ENCODE measurements at places on chromosomes 12 and 14.

GRCh38 chr12:101806265-101806664 is 24.5 kb downstream of the GNPTAB start:
- no peak for DNase-seq

GRCh38 chr12:103855036-103855712 is 14.1 kb upstream of the NT5DC3 start:
- DNase-seq: no peak

GRCh38 chr12:62210422-62210821 is 49.8 kb upstream of the USP15 start:
- peak; percentile 11 for DNase-seq

DNA sequence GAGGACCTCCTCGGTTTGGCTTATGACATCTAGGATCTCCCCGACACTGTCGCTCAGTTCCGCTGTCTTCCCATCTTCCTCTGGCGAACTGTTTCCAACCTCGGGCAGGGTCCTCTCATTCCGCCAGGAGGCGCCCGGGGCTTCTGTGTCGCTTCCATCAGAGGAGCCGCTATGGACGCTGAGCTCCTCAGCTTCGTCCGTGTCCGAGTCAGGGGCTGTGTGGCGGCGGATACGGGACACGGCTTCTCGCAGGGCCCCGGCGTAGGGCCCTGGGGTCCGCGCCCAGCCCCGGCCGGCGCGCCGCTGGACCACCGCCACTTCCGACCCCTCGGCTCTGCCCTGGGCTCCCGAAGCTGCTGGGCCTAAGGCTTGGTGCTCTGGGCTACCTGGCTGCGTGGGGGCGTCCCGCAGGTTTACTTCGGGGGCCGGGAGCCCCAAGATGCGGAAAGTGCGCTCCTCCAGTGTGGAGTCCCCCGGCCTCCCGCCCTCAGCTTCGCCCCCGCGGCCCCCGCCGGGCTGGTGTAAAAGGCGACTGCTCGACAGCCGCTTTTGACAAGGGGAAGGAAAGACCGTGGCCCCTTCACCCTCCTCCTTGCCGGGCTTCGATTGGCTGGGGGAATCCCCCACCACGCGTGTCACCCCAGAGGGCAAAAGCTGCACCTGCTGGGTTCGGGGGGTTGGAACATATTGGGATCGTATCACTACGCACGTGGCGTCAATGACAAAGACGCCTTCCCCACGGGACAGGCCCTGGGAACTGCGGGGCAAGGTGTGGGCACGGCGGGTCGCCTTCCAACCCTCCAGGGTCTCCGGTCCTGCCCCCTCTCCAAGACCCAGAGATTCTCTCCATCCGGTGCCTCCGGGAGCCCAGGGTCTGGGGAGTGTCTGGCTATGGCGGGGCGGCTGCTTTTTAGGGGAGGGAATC is 2.1 kb downstream of the DDN start:
- DNase-seq: no peak

- DNase-seq: no peak
These were observed 58.0 kb downstream of the MIS18BP1 start for GRCh38 chr14:45194964-45195363.

- no peak for DNase-seq
These were observed 21.7 kb upstream of the TCL1B start for GRCh38 chr14:95664546-95664945.

DNA sequence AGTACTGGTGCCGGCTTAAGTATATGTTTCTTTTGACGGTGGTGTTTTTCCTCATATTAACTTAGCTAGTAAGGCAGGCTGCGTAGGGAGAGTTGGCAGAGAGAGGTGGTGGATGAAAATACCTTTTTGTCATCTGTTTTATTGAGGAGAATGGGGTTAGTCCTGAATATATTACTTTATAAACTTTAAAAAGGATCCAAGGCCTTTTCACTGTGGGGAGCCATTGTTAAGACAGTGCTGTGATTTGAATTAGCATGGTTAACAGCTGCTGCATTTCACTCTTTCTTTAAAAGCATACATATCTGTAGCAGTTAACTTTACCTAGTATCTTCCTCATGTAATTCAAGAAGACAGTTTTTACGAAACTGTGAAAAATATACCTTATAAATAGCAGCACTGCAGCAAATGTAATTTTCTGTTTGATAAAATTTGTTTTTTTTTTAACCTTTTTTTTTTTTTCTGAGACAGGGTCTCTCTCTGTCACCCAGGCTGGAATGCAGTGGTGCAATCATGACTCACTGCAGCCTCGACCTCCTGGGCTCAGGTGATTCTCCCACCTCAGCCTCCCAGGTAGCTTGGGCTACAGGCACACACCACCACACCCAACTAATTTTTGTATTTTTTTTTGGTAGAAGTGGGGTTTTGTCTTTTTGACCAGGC is 57.1 kb downstream of the AEBP2 start:
- DNase-seq: no peak

DNA sequence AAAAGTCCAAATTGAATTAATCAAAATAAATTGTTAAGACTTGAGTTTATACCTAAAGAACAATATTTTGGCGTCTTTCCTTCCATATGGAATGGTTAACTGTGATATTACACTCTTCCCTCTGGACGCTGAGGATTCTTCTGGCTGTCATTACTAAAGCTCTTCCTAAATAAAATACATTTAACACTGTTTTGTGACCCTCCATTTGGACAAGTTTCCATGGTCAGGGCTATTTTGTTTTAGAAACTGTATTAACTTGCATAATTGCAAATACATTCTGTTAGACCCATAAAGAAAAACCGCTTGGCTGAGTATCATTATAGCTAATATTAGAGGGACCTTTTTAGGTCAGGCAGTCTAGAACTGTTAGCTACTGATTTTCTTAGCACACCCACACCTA is 87.4 kb downstream of the NAV3 start:
- no peak for DNase-seq

DNA sequence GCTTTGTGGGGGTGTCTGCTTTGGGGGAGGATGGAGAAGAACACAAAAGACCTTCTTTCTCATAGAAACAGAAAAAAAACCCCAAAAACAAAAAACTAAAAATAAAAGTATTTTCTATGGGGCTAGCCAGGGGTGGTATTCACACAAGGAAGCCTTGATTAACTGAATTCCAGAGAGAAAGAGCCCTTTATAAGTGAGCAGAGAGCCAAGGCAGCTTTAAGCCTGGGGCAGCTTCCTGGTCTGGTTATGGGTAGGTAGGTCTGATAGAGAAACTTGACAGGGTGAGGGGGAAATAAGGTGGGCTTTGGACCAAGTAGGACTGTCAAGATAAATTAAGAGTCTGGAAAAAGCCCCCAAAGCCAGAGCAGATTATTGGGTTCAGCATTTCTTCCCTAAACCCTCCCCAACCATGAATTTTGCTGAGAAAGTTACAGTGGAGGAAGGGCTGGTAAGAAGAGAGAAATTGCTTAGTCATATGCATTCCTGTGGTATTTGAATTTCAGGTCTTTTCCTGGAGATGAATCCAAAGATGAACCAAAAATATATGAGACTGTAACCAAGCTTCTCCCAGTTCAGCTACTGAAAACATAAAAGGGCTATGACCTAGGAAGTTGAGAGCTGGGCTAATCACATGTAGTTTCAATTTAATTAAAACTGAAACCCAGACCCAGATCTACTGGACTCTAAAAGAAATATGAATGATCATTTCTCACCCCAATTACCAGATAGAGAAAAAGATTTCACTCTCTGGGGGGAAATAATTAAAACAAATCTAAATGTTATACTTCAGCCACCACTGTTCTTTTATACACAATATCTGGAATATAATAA is 144.8 kb downstream of the TBC1D30 start:
- peak; percentile 86 for DNase-seq

DNA sequence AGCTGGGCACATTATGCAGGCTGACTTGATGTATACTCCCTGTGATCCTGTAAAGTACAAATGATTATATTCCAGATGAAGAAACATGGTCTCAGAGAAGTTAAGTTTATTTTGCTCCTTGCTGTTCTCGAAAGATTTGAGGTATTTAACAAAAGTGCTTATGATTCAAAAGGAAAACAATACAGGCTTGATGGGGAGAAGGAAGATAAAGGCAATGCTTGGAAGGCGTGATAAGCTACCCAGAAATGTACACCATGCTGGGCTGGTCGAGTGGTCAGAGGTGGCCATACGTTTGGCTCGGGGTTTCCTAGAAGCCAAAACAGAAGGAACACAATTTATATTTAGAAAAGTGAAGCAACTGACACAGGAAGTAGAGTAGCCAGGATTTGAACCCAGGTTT is 201.0 kb downstream of the KTN1 start:
- no peak for DNase-seq

DNA sequence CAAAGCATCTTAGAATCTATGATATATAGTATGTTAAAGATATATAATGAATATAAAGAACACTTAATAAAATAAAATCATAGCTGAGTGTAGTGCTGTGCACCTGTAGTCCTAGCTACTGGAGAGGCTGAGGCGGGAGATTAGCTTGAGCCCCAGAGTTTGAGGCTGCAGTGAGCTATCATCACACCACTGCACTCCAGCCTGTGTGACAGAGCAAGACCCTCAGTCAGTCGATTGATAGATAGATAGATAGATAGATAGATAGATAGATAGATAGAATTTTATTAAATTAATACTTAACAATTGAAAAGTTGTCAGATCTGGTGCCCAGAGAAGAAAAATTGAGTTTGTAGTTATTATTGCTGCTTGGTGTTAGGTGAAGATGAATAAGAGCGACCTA is 40.0 kb downstream of the CNOT2 start:
- no peak for DNase-seq

- no peak for DNase-seq
These were observed 9.5 kb downstream of the OR10AD1 start for GRCh38 chr12:48193623-48194022.

GRCh38 chr12:118189741-118190191 is 53.8 kb downstream of the PEBP1 start:
- peak; percentile 58 for DNase-seq

- no peak for DNase-seq
These were observed 8.2 kb downstream of the TMEM121 start for GRCh38 chr14:105534586-105534985.

DNA sequence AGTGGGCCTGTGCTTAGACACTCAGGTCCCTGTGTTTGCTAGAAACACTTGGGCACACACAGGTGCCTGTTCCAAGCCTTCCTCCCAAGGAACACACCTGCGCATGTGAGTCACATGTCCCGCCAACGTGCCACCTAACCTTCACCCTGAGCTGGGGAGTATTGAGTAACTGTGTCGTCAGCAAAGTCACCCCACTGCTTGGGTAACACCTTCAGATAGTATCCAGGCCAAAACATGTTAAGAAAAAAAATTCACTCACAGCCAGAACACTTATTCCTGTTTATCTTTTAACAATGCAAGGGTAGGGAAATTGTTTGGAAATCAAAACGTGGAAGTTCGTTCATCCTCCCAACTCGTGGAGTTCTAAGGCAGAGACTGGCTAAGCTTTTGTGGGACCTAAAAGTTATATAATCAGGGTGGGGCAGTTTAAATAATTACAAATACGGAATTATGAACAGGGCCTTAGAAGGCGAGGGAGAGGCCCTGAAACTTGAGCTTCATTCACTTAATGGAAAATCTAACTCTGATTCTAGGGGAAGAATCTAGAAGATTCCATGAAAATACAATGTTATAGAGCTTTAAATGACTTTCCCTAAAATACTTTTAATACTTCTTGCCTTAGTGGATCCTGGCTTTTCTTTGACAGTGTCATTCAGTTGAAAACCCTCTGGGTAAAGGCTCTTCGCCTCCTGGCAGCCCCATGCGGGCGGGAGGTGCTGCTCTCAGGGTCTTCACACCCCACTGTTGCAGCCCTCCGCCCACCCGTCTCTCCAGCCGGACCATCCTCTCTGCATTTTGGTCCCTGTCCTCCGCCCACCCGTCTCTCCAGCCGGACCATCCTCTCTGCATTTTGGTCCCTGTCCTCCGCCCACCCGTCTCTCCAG is 30.3 kb upstream of the ADIPOR2 start:
- no peak for DNase-seq

DNA sequence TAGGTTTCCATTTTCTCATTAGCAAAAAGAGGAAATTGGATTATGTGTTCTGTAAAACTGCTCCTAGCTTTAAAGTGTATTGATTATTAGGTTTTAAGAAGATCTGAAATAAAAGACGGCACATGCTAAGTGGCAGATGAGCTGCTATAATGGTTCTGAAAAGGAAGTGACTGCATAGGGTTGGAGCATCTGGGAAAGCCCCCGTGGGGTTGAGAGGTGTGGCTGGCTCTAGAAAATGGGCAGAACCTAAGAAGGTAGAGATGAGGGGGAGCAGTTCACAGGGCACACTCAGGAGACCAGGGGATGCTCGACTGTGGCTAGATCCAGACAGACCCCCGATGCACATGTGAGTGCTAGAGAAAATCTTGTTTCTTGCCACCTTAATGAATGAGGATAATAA is 1.9 kb downstream of the IFNG-AS1 start:
- DNase-seq: no peak

DNA sequence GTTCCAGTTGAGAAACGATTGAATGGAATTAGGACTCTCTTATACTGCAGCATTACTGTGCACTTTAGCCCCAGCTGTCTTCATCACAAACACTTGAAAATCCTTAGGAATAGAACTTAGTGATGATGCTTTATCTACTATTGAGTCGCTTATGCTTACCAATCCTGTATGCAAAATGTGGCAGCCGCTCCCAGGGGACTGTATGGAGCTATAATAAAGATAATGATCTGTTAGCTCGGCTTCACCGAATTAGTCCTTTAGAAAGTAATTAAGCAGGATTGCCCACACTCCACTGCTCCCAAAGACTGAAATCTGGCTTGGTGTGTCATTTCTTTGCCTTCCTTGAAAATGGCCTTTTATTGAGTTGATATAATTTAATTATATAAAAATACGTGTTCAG is 10.6 kb downstream of the EML1 start:
- DNase-seq: no peak

GRCh38 chr12:63008372-63008771 is 73.4 kb upstream of the PPM1H start:
- no peak for DNase-seq
